ENCODE measurements at places on chromosomes 2 and 18.

- no peak for DNase-seq
Observed at GRCh38 chr2:99867770-99868169, 274.6 kb downstream of the AFF3 start.

- DNase-seq: no peak
Observed at GRCh38 chr18:24321071-24321470, 76.6 kb downstream of the OSBPL1A start.

DNA sequence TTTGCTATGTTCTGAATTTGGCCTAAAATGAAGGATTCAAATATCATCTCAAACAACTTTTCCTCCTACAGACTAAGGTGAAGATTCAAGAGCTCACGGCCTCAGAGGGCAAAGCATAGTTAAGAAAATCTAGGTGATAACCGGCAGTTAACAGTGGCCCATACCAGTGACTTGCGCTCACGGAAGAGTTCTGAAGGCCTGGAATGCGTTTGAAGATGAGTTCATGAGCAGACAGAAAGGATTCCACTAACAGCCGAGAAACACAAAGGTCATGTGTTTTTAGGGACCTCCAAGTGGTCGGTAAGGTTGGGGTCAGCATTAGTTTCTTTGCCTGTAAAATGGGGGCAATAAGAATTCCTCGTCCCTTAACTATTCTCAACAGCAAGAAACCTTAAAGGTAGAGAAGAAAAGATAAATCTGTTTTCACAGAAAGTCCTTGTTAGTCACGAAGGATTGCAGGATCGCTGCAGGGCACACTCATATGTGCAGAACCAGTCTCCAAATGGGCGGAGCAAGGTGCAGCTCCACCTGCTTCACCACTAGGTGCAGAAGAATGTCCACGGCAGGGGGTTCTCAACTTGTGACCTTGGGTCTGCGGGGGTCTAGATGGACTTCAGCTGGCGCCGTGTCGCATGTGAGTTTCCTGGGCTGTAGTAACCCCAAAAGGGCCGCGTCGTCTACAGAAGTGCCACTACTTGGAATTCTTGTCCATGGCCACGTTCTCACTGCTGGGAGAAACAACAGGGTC lies 708 bp upstream of the RPIA start:
- DNase-seq: no peak

DNA sequence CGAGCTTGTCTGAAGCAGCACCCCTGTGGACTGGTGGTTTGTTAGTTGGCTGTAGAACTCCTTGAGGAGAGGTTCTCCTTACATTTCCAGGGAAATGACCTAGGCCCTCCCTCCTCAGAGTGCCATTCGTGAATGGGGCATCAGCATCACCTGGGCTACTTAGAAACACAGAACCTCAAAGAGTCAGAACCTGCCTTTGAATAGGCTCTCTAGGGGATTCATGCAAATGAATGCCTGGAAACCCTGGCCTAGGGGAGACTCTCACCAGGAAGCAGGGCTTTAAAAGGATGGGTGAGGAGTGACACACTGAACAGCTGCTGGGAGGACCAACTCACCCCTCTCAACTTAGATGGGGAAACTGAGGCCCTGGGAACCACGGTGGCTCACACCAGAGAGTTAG lies 2.1 kb upstream of the MOCOS start:
- no peak for DNase-seq

- no peak for DNase-seq
Observed at GRCh38 chr2:109151519-109151918, 22.5 kb downstream of the SH3RF3 start.
